ENCODE measurements at places on chromosomes 16 and 17.

DNA sequence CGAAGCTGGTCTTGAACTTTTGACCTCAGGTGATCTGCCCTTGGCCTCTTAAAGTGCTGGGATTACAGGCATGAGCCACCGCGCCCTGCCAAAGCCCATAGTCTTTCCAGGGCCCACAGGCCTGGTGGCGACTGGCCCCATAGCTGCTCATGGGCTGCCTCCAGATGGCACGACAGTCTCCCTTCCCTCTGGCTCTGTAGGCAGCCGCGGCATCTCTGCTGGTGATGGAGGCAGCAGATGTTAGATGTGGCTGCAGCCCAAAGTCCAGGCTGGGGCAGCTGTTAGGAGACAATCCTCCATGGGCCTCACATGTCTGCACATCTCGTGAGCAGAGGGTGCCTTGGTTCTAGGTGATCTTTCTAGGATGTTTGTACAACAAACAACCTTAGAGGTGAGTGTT, 69.7 kb upstream of the DNAJA2 start:
- DNase-seq: no peak

DNA sequence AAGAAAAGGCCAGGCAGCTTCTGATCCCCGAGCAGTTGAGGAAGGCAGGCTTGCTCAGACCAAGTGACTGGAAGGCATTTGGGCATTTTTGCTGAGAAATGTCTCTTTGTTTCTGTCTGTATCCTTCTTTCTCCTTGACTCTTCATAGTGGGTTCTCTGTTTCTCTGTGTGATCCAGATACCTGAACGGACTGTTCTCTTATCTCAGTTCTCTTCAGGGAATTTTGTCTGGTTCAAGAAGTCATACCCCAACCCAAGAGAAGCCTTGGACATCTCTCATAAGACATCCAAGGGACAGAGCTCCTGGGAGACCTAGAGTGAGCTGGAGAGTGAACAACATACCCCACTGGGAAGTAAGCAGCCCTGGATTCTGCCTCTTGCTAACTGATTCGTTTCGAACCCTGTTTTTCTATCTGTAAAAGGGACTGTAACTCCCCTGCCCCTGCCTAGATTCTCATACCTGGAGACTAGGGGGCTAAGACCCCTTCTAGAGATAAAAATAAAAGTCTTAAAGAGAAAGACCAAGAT, 541 bp downstream of the CCL3 start:
- no peak for DNase-seq

DNA sequence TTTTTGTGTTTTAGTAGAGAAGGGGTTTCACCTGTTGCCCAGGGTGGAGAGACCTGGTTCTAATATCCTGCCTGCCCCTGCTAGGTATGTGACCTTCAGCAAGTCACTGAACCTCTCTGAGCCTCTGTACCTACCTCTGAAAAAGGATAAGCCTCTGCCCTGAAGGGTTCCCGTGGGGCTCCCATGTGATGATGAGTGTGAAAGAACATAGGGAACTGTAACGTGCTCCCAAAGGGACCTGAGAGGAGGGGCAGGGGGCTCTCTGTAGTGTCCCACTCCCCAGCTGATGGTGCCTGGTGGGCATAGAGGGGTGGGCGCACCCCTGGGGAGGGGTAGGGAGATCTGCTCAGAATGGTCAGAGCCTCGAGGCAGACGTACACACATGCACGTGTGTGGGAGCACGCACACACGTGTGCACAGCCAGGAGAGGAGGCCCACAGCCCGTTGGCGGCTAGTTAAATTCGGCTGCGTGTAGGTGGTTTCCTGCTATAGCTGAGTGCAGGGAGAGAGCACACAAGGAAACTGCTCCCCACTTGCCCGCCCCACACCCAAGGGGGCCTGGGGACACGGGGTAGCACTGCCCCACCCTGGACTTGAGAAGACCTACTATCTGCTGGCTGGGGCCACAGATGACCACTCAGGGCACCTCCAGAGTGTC, 6.7 kb downstream of the KCNH4 start:
- DNase-seq: no peak

DNA sequence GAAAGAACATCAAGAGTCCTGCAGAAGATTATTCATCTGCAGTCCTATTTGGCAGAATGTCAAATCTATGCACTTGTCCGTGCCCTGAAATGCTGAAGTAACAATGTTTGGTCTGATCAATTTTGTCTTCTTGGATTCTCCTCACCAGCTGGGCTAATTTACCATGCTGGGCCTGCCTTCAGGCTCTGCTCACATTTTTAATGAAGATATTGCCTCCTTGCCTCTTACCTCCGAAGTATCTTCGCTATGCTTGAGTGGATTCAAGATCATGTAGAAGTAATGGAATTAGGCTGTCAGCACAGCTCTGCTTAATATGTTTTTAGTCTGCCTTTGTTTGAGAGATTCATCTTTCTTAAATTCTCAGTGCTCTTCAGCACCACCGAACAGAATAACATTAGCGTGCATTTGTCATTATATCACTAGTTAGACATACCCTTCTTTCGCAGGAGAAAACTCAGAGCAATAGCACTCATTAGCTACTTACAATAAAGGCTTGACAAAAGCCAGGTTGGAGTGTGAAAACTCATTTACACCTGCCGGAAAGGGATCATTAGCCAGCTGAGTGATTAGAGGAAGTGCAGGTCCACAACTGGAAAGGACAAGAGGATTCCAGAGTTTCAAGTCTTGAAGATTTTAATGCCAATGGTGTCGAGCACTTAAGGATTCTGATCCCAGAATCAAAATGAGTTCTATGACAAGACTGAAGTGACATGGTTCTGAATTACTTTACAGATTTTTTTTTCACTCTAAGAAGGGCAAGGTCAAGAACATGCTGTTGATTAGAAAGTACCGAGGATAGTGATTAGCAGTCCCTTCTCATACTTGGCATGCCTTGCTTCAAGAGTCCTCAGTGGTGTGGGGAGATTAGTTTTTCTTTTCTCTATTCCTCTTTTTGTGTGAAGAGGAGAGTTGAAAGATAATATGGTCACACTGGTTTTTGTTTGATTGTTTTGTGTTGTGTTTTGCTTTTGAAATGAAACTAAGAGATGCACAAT, 405.6 kb upstream of the TOM1L1 start:
- no peak for DNase-seq

GRCh38 chr17:33106525-33107165, 115.0 kb downstream of the SPACA3 start:
- DNase-seq: no peak

DNA sequence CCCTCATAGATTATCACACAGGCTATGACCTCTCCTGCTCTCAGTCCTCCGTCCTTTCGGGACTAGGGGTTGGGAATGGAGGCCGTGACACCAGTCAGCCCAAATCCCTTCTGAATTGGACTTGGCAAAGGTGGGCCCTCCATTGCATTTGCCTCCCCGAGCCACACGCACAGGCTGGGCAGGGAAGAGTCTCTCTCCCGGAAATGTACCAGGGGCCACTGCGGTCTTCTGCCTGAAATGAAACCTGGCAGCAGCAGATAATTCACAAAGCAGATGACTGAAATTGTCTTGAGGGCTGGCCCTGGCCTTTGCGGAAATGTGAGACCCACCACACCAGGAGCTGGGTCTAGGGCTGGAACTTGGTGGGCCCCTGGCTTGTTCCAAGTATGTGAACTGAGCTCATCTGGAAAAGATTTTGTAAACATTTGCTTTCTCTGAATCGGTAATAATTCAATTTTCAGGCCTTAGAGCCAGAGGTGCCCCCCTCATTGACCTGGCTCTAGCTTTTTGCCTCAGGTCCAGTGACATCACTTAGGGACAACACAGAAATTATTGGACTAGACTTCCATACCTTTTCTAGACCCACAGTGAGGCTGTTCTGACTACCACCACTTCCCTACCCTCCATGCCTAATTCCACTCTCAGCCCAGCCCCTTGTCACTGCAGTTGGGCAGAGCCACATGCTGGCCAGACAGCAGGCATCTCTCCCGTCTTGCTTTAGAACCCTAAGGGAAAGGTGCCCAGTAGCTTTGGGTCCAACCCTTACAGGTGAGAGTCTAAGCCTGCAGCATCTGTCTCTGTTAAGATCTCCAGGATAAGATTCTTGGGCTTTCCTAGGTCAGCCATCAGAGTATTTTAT, 75.2 kb downstream of the CCDC182 start:
- no peak for DNase-seq

- DNase-seq: no peak
These were observed at the start of gene KIF19 for GRCh38 chr17:74325743-74326379. Gene KIF19, plus strand, starts transcription at chr17:74326226. Its CDS starts 124 bp downstream, at chr17:74326350.

GRCh38 chr17:69427486-69428197, 13.1 kb downstream of the MAP2K6 start:
- no peak for DNase-seq

DNA sequence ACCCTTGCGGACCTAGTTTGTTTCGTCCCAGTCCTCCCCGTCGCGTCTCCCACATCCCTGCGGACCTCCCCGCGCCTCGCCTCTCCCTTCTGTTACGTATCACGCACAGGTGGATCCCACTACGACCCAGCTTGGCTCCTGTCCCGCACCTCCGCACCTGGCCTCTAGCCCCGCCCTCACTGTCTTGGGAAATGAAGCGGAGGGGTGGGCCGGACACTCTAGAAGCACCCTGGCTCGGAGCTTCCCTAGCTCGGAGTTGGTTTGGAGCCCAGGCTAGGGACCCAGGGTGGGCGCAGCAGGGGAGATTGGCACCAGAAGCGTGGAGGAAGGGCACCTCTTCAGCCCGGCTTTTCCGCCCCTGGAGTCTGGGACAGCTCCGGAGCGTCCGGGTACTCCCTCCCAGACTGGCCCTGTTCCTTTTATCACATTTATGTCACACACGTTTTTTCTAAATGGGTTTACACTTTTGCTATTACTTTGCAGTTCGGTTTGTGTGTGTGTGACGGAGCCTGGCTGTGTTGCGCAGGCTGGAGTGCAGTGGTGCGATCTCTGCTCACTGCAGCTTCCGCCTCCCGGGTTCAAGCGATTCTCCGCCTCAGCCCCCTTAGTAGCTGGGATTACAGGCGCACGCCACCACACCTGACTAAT, 1.4 kb upstream of the CEMP1 start:
- DNase-seq: peak; percentile 81

- DNase-seq: no peak
These were observed 42.2 kb downstream of the CCDC57 start for GRCh38 chr17:82170412-82170961.

DNA sequence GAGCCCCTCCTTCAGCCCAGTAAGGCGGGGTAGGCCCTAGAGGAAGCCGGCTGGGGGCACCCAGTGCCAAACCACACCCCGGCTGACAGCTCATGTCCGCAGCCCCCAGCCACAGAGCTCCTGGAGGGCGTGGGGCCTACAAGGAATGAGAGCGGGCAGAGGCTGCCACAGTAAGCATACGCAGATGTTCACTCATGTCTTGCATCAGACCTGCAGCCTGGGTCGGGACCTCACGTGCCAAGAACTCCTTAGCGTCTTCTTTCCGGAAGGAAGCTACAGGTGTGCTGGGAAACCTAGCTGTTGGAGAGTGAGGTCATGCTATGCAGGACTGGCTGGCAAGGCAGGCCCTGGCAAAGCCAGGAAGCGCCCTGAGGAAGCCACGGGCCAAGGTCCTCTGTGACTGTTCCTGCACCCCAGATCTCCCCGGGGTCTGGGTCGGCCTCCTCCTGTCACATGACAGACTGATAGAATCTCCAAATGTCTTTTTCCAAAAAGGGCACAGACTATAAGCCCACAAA, 1.6 kb downstream of the ZNF598 start:
- no peak for DNase-seq

DNA sequence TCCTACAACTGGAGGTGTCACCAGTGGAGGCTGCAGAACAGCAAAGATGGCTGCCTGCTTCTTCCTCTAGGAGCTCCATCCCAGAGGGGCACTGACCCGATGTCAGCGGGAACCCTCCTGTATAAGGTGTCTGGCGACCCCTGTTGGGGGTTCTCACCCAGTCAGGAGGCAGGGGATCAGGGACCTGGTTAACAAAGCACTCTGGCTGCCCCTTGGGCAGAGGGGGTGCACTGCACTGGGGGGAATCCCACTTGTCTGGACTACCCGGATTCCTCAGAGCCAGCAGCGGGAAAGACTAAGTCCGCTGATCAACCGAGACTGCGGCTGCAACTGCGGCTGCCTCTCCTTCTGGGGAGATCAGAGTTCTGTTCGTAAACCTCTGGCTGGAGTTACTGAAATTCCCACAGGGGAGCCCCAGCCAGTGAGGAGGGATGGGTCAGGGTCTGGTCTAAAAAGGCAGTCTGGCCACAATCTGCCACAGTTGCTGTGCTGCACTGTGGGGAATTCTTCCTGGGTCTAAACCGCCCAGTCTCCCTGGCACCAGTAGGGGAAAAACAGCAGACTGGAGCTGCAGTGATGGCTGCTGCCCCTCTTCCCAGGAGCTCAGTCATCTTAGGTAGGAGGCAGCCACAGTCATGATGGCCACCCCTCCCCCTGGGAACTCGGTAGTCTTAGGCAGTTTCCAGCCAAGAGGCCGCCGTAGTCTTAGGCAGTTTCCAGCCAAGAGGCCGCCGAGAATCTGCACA, 213.4 kb downstream of the CYB561 start:
- DNase-seq: no peak

- no peak for DNase-seq
These were observed 51.7 kb downstream of the ZNF778 start for GRCh38 chr16:89268987-89269735.

GRCh38 chr16:56726926-56727325, 3.0 kb upstream of the NUP93 start:
- DNase-seq: no peak

DNA sequence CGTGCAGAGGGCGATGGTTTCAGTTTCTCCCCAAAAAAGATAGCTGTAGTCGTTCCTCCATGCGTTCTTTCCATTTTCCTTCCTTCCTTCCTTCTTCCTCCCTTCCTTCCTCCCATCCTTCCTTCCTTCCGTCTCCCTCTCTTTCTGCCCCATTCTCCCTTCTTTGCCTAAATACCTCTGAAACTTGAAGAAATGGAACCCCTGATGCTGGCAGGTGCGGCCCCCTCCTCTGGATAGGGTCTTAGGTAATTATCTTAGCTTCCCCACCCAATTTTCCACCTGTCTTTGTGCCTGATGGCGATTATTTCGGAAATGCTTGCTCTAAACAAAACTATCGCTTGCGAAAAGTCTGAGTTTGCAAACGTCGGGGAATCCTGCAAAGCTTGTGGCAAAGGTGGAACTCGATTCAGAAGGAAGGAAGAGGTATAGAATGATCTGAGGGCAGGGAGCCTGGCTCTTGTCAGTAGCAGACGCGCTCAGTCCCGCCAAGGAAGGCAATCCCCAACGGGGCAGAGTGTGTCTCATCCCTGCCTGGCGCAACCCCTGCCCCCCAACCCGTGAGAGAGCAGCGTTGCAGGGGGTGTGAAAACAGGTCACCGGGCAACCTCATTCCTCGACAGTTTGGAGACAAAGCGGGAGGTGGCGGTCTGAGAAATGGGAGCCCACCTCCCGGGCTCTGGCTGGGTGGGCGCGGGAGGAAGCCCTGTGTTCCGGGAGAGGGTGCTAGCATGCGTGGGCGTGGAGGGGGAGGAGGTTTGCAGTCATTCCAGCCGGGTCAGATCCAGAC, 2.9 kb upstream of the CBX8 start:
- no peak for DNase-seq

DNA sequence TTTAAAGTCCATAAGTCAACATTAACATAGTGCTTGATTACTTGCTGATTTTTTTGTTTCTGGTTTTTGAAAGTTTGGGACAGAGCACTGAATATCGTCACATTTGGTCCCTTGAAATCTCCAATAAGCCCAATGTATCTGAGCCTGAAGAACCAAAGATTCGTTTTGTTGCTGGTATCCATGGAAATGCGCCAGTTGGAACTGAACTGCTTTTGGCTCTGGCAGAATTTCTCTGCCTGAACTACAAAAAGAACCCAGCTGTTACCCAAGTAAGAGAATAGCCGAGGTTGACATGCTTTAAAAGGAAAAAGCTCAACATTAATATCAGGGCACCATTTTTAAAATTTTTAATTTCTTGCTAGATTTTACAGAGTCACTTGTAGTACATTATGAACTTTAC, 27.7 kb upstream of the GOSR1 start:
- no peak for DNase-seq

Measured in HuH-7 (cell line).